SK-N-DZ (cell line): ENCODE measurements at places on chromosomes 5 and 9.
A peak's percentile ranks its signal among the peaks of the same experiment; 100 is the strongest.

DNA sequence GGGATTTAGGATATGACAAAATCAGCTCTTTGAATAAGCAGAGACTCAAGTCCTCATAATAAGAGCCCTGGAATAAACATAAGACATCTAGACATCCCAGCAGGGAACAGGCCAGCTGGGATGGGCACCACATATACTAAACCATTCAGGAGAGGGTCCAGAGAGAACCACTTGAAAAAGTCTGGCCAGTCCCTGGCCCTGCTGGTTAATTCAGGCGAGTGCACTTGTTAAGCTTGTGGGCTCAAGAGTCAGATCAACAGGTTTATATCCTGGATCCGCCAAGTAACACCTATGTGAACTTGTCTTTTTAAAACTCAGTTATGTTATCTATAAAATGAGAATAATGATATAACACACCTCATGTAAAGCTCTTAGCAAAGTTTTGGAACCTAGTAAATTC, 63.3 kb downstream of the CAVIN4 start:
- DNase-seq, result no peak

DNA sequence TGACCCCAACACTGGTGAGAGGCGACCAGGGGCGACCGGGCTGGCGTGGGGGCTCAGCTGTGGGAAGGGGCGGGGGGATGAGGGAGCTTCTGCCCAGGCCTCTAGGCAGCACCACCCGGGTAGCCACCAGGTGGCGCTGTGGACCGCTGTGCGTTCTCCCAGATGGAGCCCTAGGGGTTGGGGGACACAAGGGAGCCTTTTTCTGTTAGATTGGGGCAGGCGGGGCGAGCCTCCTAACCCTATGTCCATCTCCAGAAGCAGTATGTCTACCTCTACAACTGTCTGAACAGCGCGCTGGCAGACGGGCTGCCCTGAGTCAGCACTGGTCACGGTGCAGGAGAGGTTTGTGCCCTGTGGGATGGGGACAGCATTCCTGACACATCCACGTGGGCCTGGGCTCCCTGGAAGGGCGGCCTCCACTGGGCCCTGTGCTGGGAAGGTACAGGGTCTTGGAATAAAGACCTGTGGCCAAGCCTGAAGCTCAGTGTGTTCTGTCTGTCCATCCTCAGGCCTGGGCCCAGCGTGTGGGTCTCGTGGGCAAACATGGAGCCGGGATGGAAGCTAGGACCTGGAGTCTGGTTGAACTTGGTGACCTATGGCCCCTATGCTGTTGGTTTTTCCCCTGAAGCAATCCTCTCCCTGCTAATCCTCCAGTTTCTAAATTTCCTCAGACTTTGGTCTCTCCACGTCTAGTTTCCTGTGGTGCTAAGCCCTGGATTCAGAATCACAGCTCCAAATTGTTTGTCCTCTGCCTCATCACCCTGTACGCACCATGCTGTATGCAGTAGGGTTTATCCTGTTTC, 23.1 kb upstream of the SPTLC1 start:
- peak; percentile 67 for DNase-seq

GRCh38 chr9:107667231-107668070, 177.9 kb upstream of the KLF4 start:
- no peak for DNase-seq

- DNase-seq, result no peak
These were observed 191.2 kb downstream of the DAB2IP start for GRCh38 chr9:121842612-121842978.

GRCh38 chr5:65796269-65796668, 74.3 kb downstream of the NLN start:
- no peak for DNase-seq

GRCh38 chr9:37617832-37618231, 25.4 kb upstream of the TOMM5 start:
- no peak for DNase-seq

DNA sequence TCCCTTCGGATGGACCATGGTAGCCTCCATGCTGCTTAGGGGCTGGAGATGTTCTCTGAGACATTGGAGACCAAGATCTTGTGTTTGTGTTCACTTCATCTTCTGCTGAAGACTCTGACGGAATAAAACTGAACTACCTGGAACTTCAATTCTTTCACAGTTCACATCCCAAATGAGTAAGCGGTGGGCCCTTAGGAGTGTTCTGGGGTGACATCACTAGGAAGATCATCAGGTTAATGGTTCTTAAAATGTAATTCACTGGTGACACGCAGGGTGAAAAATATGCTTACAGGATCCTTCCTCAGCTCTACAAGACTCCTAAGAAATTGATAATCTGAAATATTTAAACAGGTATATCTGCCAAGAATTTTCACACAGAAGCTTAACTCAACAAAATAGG, 561.5 kb downstream of the SEMA5A start:
- no peak for DNase-seq

- DNase-seq, result no peak
These were observed 290.8 kb downstream of the MED10 start for GRCh38 chr5:6087576-6087975.

GRCh38 chr5:74798977-74799911, 32.2 kb downstream of the NSA2 start:
- no peak for DNase-seq

- DNase-seq, result no peak
These were observed 72.0 kb upstream of the CTSL start for GRCh38 chr9:87653941-87654340.
